Stimulated activated CD8-positive, alpha-beta memory T cell treated with anti-CD3 and anti-CD28 coated beads, Interleukin-2, amount 100 ng/mL, for 48 hours (primary cell): ENCODE measurements at places on chromosomes 6 and 20.

GRCh38 chr20:2652724-2653555, 508 bp downstream of the NOP56 start:
- peak; percentile 30 for DNase-seq

DNA sequence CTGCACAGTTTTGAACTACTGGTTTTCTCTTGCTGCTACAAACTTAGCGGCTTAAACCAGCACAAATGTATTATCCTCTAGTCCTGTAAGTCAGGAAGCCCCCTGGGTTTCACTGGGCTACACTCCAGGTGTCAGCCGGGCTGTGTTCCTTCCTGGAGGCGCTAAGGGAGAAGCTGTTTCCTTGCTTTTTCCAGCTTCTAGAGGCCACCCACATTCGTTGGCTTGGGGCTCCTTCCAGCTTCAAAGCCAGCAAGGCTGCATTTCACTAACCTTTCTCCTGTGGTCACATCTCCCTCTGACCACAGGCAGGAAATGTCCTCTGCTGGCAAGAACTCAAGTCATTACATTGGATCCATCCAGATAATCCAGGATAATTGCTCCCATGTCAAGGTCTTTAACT, 350.6 kb upstream of the PLCB4 start:
- DNase-seq = no peak

- no peak for DNase-seq
These were observed 114.8 kb downstream of the PKHD1 start for GRCh38 chr6:51972659-51973058.

- no peak for DNase-seq
These were observed 57.4 kb downstream of the TMC2 start for GRCh38 chr20:2593756-2594155.

DNA sequence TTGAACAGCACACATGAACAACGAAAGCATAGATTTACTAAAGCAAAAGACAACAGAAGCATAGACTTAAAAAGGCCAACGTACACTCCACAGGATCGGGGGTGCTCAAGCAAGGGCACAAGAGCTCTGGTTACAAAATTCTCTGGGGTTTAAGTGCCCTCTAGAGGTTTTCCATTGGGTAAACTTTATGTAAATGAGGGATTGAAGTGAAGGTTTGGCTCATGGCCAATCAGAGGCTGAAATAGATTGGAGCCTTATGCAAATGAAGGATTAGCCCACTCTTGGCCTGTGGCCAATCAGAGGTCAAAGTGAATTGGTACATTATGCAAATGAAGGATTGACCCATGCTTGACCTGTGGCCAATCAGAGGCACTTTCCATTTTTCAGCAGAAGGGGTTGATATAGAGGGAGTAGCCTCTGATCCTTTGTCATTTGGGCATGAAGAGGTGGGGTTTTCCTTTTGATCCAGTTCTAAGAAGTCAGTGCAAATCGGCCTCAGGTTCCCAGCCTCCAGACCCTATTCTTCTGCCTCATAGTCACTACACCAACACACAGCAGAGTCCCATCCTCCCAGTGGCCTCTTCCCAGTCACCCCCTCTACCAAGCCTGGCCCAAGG, 244.9 kb downstream of the THBS2 start:
- DNase-seq = no peak

DNA sequence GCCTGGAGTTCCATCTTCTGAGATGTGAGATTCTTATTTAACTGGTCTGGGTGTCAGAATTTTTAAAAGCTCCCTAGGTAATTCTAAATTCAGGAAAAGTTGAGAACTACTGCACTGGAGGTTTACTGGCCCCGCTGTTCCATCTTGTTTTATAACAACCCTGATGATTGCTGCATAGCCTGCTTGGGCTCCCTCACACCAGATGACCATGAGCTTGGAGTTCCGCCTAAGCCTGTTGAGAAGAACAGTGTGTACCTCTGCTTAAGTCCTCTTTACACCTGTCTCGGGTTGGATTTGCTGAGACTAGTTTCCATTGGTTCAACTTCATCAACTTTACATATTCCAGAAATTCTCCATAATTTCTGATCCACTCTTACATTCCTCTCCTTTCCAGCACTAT, 77.9 kb downstream of the FKBP5 start:
- DNase-seq = no peak

GRCh38 chr20:40218316-40218969, 470.6 kb downstream of the MAFB start:
- no peak for DNase-seq

DNA sequence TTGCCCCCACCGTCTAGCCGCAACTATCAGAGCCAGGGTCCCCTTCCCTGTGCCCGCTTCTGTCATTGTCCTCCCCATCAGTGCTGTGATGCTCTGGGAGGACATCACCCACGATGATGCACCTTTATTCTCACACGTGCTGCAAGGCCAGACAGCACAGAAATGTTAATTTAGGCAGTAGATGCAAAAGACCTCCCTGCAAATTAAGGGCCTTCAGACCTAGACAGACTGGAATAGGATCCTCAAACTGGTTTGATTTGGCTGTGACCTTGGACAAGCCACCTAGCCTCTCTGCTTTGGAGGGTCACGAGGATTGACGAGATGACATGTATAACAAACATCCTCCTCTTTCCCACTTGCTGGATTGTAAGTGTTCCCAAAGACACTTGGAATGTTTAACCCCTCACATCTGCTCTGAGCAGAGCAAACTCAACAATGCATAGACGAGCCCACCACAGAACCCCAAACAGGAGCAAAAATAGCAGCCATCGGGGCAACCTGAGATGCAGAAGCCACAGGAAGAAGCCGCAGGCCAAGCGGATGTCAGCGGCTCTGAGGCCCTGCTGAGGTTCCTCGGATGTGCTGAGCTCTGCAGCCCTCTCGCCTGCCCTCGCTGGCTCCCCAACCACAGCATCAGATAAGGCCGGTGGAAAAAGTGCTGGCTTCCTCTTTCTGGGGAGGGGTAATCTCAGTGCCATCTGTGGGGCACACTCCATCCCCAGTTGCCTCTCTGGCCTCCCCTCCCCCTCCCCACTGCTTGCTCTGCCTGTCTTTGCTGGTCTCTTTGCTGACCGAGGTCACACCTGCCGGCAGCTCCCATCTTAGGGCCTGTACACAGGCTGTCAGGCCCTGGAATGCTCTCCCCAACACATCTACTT, 35.3 kb downstream of the TOX2 start:
- peak; percentile 59 for DNase-seq

DNA sequence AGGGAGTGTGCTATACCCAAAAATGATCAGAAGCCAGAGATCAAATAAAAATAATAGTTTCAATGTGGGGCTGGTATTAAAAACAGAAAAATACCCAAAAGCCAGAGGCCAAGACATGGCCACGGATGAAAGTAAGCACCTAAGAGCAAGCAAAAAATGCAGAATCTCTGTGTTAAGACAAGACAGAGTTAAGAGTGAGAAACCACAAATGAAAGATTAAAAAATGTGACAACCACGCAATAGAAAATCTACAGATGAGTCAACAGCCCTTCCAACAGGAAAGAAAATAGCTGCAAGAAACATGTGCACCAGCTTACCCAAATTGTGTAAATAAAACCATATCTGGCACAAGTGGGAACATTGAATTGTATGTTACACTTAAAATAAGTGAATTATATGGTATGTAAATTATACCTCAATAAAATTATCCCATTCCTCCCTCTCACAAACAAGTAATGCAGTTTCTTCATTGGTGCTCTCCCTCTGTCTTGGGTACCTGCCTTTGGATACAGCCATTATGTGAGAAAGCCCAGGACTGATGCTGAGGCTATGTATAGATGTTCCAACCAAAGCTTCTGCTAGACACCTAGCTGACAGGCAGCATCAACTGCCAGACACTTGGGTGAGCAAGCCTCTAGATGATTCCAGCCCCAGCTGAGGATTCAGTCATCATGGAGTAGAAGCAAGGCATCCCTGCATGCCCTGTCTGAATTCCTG, 55.3 kb upstream of the UFL1 start:
- DNase-seq = no peak

DNA sequence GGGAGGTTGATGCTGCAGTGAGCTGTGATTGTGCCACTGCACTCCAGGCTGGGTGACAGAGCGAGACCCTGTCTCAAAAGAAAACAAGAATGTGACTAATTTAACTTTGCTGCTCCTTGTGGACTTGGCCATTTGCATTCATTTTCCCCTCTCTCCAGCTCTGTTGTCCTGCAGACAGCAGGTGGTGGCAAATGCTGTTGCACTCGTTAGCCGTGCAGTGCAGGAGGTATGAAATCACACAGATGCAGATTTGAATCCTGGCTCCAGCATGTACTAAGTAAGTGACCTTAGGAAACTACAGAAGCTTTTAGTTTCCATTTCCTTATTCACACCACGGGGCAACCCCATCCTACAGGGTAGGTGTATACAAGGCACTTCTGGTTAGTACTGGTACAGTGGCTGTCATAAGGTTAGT, 9.6 kb upstream of the BEND3 start:
- no peak for DNase-seq

DNA sequence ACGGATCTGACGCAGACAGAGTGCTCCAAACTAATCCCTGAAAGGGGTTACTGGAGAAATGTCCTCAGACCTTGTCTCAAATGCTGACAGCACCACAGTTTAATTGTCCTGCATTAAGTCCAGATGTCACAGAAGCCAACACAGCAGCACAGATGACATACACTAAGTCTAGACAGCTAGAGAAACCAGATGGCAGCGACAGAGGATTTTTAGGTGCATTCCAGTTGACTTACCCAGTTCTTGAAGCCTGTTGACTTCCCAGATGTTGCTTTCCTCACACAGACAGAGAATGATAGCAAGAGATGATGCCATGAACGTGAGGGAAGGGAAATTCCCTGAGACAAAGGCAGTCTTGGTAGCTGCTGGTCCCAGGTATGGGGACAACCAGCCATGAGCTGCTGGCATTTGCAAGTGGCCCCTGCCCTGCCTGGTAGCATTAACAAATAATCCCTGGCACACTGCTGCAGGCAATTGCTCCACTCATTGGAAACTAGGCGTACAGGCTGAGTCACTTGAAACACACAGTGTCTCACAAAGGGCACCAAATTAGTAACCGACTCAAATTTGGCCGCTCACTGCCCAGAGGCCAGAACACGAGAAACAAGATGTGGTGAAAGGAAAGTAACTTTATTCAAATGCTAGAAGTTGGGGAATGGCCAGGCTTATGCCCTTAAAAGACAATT, 52.2 kb downstream of the ADGB start:
- no peak for DNase-seq

GRCh38 chr20:4225745-4226144, 210.4 kb upstream of the RNF24 start:
- DNase-seq = no peak

- DNase-seq = no peak
These were observed 628.2 kb downstream of the COL12A1 start for GRCh38 chr6:74577619-74578018.

- no peak for DNase-seq
These were observed 251.6 kb downstream of the KCNQ5 start for GRCh38 chr6:72873433-72873832.

DNA sequence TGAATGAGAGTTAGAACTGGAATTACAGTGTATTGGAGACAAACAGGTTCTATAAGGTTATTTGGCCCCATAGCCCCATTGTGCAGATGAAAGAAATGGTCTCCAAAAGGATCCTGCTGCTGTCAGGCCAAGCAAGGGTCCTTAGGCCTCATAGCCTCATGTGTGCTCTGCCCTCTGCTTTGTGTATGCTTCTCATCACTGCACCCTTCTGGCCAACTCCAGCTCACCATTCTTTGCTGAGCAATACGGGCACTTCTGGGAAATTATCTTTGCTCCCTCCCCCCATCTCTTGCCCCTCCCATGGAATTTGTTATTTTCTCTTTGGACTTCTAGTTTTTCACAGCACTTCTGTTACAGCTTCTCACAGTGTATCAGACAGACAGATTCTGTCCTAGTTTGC, 298.8 kb downstream of the FOXA2 start:
- no peak for DNase-seq

GRCh38 chr20:16048876-16049275, 524.4 kb downstream of the KIF16B start:
- DNase-seq = no peak

- no peak for DNase-seq
These were observed 17.3 kb upstream of the SNRPB2 start for GRCh38 chr20:16712511-16712947.

GRCh38 chr6:8627085-8627861, 191.9 kb upstream of the SLC35B3 start:
- DNase-seq = no peak

GRCh38 chr20:63534831-63535651, 2.1 kb downstream of the PTK6 start:
- DNase-seq = no peak

- DNase-seq = no peak
These were observed 15.5 kb downstream of the ZNF831 start for GRCh38 chr20:59178983-59179595.

- no peak for DNase-seq
These were observed 147.5 kb downstream of the FLRT3 start for GRCh38 chr20:14189794-14190402.

DNA sequence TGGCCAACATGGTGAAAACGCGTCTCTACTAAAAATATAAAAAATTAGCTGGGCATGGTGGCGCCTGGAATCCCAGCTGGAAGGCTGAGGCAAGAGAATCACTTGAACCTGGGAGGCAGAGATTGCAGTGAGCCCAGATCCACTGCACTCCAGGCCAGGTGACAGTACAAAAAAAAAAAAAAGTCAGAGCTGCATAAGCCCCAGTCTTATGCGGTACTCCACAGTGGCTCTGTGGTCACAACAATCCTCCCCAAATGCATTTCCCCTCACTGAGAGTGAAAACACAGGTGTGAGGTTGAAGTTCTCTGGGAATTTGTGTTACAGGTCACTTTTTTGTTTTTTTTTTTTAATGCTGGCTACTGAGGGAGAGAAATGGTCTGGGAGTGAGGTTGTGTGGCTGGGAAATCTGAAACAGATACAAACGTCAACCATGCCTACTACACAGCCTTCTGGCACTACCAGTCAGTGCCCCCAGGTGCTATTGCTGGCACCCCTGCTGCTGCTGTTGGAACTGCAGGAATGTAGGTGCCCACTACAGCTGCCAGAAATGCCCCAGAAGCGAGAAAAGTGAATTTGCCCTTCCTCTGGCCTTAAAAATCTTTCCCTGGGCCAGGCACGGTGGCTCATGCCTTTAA, 5.7 kb downstream of the MRPS26 start:
- no peak for DNase-seq

- DNase-seq = no peak
These were observed 7.5 kb downstream of the F13A1 start for GRCh38 chr6:6312901-6313441.

- DNase-seq = no peak
These were observed 47.6 kb upstream of the RNF24 start for GRCh38 chr20:4062721-4063606.

DNA sequence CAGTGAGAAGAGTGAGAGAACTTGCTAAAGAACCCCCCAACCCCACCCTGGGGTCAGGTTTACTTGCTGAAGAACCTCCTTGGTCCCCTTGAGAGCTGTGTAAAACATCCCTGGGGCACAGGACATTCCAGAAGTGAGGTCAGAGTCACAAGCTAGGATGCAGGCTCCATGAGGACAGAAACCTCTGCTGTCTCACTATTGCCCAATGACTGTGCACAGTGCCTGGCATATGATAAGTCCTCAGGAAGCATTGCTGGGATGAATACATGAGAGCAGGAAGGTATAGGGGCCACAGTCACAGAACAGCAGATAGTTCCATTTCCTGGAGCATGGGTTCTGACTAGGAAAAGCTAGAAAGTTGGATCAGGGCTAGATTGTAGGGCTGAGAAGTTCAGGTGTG, 18.4 kb downstream of the NT5E start:
- no peak for DNase-seq
